NCI-H1105 (cell line): ENCODE measurements at places on chromosomes 3 and 15.

DNA sequence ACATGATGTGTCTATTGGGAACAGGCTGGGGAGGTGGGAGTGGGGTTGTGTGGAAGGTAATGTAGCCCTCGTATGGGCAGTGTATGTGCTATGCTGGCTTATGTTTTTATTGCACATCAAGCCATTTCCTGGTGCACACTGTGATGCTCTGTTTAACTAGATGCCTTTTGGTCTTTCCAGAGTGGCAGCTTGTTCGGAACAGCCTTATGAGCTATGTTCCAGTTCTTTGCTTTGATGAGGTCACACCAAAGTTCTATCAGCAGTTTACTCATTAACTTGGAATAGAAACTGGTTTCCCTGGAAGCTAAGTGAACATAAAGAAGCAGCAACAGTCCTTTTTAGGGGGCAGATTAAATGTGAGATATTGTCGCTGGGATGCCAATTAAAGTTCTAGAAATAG lies 133.9 kb downstream of the DIPK2A start:
- DNase-seq = no peak

GRCh38 chr15:88023914-88024313 lies 232.6 kb downstream of the NTRK3 start:
- DNase-seq = peak; percentile 9

- no peak for DNase-seq
Observed at GRCh38 chr3:140845882-140846281, 95.8 kb upstream of the SLC25A36 start.

DNA sequence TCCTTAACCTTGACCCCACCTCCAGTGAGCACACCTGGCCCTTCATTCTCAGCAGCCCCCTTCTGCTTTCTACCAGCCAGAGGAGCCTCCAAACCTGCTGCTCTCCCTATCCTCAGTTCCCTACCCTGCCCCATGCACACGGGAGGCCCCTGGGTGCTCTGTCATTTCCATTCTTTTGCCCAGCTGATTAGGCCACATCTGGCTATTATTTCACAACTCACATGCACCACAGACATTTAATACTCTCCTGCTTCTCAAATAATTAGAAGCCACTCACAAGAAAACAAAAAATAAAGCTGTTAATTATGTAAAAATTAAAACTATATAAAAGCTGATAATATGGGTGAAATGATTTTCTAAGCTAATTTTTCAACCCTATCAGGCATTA lies 50.7 kb downstream of the MYLK start:
- no peak for DNase-seq

DNA sequence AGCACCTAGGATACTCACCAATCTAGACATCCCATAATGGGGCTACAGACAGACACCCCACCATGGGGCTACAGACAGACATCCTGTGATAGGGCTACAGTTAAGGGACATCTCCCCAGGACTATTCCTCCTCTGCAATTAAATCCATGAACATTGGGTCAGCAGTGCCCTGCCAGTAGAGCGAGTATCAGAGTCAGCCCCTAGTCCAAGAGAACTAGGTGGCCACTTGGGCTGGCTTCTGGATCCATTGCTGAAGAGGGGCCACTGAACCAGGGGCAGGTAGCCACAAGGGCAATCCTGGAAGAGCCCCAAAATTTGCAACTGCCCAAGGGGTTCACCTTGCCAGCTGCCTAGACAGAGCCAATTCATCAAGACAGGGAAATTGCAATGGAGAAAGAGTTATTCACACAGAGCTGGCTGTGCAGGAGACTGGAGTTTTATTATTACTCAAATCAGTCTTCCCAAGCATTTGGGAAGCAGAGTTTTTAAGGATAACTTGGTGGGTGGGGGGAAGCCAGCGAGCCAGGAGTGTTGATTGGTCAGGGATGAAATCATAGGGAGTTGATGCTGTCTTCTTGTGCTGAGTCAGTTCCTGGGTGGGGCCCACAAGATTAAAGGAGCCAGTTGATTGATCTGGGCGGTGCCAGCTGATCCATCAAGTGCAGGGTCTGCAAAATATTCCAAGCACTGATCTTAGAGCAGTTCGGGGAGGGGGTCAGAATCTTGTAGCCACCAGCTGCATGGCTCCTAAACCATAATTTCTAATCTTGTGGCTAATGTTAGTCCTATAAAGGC lies 170.2 kb upstream of the SMAD3 start:
- no peak for DNase-seq

DNA sequence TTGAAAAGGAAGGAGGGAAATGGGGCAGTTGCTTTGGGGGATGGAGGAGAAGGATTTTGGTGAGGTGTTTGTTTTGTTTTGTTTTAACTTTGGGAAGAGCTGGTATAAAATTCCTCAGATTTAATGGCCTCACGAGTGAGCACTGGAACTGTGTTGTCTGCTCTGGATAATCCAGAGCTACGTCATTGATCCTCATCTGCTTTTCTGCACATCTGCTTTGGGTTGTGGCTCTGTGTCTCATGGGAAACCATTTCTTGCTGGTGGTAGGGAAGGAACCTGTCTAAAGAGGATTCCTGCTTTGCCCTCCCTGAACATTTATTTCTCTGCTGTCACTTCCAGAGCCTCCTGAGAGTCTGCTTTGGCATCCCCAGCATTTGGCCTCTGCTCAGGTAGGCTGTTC lies 3.1 kb downstream of the SNRK start:
- no peak for DNase-seq

DNA sequence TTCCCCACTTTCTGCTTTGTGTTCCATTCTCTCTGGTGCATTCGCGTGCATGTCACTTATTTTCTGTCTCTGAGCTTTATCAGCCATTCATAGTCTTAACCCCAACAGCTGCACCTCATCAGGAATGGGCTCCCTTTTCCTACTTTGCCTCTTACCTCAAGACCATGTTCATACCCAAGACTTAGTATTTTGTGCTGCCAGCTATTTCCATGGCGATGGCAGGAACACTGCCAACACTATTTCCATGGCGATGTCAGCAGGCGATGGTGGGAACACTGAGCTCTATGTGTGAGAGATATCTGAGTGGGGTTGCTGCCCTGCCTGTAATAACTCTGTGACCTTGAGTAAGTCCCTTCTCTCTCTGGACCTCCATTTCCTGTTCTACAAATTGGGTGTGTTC lies 5.5 kb downstream of the ZNF35 start:
- DNase-seq = no peak

DNA sequence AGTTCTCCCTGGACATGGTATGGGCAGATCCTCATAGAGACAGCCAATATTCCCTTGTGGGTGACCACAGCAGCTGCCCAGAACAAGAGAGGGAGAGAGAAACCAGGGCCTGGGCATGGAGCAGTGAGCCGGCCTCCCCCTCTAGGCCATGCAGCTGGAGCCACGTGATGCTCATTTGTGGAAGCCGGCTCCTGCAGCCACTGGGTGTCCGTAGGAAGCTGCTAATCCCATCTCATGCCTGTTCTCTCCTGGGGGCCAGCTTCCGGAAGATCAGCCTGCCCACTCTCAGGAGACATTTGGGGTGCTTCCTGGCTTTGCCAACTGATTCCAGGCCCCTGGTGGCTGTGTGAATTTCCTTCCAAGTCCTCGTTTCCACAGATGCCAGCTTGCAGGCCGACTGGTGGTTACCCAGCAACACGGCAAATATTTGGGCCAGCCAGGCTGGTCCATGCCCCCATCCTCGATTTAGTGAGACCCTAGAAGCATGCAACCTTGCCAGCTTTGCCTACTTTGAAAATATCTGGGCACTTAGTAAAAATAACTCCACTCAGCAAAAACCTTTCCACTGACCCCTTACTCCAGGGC lies 55.3 kb downstream of the LINGO1 start:
- DNase-seq = no peak

- DNase-seq = peak; percentile 57
Observed at GRCh38 chr3:28612232-28612631, 263.6 kb upstream of the AZI2 start.

DNA sequence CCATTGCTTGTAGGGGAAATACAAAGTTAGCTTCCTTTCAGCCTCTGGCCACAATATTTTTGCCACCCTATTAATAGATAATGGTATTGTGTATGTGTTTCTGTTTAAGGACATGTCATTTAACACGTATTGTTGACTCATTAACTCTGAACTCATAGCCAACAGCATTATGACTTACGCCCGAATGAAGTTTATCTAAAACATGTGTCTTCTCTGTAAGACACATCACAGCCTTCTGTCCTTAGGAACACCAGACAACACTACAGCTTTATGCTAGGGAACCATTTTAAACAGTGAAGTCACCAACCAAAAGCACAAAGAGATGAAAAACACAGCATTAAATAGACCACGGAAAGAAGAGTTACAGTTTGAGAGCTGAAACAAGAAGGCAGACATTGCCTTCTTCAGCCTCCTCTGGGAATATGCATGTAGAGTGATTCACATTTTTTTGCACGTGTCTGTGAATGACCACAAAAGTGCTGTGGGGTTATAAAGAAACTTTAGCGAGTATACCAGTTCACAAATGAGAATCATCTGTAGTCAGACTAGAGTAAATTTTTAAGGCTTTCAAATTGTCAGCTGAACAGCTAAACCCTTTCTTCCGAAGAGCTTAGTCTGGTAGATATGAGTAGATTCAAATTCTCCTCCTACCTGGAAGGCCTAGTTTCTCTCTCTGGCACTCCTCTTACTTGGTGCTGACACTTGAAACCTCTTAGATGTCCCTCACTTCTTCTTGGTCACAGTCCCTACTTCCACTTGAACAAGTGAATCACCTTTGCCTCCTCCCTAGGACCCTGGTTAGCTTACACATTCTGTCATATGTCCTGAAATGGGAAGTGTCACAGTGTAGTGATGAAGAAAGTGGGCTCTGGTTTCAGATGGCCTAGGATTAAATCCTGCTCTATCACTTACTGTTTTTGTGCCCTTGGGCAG lies 32.2 kb downstream of the MCTP2 start:
- no peak for DNase-seq

DNA sequence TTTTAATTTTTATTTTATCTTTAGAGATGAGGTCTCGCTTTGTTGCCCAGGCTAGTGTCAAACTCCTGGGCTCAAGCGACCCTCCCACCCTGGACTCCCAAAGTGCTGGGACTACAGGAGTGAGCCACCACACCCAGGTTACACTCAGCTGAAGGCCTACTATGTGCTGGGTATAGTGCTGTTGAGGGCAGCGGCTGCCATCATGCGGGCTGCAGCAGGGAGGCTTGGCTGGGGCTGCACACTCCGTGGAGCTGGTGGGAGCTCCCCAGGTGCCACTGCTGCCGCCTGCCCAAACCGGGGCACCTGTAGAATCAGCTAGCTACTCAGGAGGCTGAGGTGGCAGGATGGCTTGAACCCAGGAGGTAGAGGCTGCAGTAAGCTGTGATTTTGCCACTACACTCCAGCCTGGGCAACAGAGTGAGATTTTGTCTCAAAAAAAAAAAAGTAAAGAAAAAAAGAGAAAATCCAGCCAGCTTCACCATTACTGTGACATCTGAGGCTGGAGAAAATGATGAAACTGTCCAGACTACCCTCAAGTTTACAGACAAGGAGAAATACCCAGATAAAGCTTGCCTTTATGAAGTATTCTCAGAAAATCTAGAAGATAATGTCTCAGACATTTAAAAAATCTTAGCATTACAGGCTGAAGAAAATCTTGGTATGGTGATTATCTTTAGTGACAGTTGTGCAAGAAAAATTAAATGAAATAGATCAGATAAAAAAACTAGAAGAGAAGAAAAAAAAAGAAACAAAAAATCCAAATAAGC lies 42.1 kb downstream of the CRABP1 start:
- no peak for DNase-seq

GRCh38 chr3:10599444-10599843 lies 94.1 kb upstream of the ATP2B2 start:
- DNase-seq = peak; percentile 58

GRCh38 chr3:144457758-144458157 lies 486.1 kb downstream of the DIPK2A start:
- DNase-seq = no peak

- DNase-seq = no peak
Observed at GRCh38 chr15:34012461-34013028, 26.5 kb downstream of the AVEN start.

- DNase-seq = peak; percentile 12
Observed at GRCh38 chr3:98994128-98994762, 92.8 kb upstream of the DCBLD2 start.

- DNase-seq = no peak
Observed at GRCh38 chr3:134086616-134087015, 56.9 kb upstream of the SLCO2A1 start.

DNA sequence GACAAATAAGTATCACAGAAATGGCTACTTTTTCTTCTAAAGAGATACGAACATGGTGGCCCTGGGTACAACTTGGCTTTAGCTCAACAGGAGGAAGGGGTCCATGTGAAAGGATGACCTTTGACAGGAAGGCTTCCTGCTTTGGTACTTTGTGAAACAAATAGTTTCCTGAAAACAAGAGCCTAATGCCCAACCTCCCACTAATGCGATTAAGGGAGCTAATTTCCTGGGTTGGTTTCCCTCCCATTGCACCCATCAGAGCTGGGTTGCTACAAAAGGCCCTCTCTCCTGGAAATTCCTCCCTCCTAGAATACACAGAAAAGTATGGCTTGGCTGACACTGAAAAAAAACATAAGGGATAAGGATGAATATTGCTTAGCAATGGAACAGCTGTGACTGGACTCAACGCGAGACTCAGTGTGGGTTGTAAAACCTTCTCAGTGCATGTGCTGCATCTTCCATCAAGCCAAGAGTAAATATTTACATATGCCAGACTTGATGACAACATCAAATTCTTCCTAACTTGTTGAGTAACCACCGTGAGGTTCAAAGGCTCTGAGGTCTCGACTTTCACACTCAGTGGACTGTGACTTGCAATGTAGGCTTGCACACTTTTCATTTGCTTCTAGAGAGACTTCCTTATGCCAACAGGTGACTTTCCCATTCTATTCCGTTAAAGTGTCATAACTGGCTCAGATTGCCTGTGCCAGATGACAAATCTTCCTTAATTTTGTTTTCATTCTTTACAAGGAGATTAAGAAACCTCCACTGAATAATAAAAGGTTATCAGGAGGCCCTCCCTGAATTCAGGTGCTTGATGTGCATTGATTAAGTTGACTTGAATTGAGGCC lies 60.1 kb downstream of the ADAMTS9 start:
- no peak for DNase-seq

DNA sequence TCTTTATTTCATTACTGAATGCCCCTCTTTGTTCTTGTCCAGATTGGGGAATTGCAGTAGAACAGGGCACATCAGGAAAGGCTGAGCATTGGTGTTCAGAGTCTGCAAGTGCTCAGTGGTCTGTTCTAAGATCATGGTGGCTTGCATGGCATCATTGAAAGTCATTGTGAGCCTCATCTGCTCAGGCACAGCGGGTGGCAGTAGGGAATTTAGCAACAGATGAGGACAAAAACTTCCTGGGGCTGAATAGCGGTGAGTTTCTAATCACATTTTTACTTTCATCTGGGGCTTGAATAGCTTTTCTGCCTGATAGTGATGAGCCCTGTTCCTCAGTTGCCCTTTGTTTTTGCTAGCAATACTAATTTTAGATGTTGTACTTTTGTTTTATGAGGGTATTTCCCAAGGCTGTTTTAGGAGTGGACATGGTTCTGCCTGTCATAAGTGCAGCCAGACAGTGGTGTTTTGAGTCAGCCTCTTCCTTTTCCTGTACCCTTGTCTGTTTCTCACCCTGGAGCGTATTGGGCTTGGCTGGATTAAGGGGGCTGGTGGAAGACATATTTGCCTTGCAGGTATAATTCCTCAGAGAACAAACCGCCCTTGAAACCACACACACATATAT lies 127.2 kb upstream of the IL12A start:
- no peak for DNase-seq
